ENCODE measurements at places on chromosomes 7 and 10. TPM values are rescaled to one million over a fixed set of nuclear protein-coding genes. Genes with fewer than 3 reads are reported as not detected.

GRCh38 chr10:110667620-110668343 is 23.6 kb downstream of the RBM20 start:
- DNase-seq, result no peak

DNA sequence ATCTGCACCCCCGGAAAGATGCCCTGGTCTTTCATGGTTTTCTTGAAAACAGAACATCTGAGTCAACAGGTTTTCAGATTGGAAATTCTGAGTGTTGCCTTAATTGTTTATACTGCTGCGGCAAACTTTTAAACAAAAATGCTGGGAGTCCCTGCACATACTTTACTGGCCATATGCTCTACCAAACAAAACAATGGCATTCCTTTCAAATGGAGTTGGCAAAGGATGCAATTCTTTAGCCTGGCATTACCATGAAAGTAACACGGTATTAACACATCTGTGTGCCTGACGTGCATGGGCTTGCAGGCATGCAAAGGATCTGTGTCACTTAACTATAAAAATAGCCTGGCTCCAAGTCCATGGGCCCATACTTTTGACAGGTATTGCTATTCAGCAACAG is 4.2 kb downstream of the INHBA start:
- no peak for DNase-seq

DNA sequence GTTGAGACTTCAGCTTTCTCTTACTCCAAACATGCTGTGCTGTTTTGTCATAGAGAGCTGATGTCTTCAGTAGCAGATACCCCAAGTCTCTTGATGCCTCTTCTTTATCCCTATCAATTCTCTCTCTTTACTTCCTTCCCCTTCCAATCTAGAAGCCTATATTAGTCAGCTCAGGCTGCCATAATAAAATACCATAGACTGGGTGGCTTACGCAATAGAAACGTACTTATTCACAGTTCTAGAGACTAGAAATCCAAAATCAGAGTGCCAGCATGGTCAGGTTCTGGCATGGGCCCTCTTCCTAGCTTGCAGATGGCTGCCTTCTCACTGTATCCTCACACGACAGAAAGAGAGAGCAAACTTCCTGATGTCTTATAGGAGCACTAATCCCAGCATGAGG is 9.0 kb upstream of the GARS1 start:
- DNase-seq, result no peak

DNA sequence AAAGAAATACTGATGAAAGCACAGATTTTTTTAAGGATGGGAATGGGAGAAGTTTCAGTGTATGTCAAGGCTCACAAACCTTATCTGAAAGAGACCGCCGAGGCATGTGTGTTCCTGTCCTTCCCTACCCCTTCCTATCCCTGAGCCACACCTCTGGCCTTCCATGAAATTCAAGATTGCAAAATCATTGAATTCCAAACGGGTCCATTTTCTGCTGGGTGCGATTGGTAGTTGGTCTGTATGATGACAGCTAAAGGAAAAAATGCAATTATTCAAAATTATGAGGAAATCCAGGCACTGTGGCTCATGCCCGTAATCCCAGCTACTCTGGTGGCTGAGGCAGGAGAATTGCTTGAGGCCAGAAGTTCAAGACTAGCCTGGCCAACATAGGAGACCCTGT is 170.1 kb downstream of the ARHGAP12 start:
- no peak for DNase-seq

ADRB1 gene
- polyA plus RNA-seq, result 4.0 TPM
